ENCODE measurements at places on chromosomes 2 and 18. TPM values are rescaled to one million over a fixed set of nuclear protein-coding genes. Genes with fewer than 3 reads are reported as not detected.

DNA sequence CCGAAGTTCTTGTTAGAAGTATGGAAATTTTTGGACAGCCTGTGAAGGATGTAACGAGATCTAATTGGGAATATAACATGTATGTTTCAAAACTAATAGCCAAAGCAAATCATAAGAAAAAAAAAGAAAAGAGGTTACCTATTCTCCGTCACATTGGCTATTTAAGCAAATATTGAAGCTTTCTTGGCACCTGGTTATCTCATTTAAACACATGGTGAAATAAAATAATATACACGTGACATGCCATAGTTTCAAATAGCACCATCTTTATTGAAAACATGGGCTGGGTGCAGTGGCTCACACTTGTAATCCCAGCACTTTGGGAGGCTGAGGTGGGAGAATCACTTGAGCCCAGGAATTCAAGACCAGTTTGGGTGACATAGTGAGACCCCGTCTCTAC is 56.7 kb downstream of the ZEB2 start:
- DNase-seq, result no peak

- DNase-seq, result no peak
Measured at GRCh38 chr2:240422658-240423329, 12.7 kb upstream of the GPC1 start.

DNA sequence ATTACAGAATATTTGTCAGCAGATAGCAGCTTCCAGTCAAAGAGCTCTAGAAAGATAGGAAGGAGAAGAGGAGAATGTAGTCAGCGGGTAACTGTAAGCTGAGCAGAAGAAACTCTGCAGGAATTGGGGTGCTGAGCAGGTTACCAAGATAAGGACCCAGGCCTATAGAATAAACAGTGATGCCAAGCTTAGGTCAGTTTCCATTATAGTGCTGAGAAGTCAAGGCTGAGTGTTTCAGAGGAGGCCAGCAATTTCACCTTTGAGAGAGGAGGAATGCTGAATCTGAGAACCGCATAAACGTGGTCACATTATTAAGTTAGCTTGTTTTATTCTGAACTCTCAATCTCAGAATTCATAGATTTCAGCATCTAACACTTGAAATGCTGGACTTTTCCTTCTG is 13.9 kb downstream of the NAB1 start:
- no peak for DNase-seq

GRCh38 chr2:229861431-229861830 is 60.4 kb downstream of the TRIP12 start:
- DNase-seq, result no peak

- no peak for DNase-seq
Measured at GRCh38 chr18:25510096-25510495, 158.1 kb upstream of the ZNF521 start.

- DNase-seq, result no peak
Measured at GRCh38 chr2:162769066-162769465, 69.5 kb downstream of the KCNH7 start.

- DNase-seq, result no peak
Measured at GRCh38 chr18:53971331-53971730, 253.1 kb downstream of the MBD2 start.

DNA sequence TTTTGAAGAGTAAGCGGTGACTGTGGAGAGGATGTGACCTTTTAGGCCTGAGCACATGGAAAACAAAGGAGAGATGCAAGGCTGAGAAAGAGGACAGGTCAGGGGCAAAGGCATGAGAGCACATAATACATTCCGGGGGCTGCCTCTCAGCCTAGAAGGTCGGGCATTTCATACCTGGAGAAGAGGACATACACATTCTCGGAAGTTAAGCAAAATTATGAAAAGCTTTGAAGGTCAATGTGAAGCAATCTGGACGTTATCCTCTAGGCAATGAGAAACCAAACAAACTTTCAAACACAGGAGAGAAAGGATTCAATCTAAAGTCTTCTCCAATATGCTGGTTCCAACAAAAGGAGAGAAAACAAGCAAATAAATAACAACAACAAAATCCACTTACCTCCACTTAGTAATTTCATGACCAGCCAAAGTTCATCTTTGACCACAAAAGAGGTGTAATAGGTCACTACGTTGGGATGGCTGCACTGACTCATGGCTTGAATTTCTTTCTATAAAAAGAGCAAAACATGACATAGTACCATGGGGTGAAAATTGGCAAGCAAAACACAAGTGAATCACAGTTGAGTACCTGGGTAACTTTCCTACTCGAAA is 80.4 kb downstream of the STK39 start:
- DNase-seq, result no peak

GRCh38 chr18:14748496-14748895 is 524 bp downstream of the ANKRD30B start:
- no peak for DNase-seq

GRCh38 chr2:190069936-190070696 is 7.6 kb upstream of the MSTN start:
- DNase-seq, result no peak

DNA sequence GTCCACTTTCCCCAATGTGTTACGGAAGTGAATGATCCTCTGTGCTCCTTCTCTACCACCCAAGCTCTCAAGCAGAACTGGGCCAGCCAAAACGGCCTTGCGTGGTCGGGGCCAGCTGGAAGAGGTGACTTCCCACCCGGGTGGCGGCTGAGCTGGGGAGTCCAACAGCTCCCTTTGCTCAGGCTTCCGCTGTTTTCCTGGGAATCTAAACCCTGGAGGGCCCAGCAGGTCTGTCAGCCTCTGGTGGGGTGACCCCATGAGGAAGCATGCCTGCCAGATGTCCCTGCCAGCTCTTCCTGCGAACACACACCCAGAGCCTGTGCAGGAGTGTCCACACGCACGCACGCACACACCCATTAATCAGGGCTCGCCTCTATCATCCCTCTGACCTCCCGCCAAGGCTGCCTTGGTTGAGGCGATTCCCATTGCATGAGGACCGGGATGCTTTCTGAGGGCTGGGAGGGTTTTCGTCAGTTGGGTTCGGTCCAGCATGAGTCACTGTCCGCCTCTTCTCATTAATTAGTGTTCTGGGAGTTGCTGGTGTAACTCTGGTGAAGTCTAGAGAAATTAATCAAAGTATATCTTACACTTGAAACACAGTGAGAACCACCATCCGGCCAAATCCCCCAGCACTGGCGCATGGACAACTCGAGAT is 90.6 kb downstream of the TWIST2 start:
- peak; percentile 88 for DNase-seq

GRCh38 chr2:74772046-74772445 is 61.9 kb upstream of the HK2 start:
- no peak for DNase-seq

- DNase-seq, result no peak
Measured at GRCh38 chr2:24860631-24861030, 59.4 kb downstream of the ADCY3 start.

DNA sequence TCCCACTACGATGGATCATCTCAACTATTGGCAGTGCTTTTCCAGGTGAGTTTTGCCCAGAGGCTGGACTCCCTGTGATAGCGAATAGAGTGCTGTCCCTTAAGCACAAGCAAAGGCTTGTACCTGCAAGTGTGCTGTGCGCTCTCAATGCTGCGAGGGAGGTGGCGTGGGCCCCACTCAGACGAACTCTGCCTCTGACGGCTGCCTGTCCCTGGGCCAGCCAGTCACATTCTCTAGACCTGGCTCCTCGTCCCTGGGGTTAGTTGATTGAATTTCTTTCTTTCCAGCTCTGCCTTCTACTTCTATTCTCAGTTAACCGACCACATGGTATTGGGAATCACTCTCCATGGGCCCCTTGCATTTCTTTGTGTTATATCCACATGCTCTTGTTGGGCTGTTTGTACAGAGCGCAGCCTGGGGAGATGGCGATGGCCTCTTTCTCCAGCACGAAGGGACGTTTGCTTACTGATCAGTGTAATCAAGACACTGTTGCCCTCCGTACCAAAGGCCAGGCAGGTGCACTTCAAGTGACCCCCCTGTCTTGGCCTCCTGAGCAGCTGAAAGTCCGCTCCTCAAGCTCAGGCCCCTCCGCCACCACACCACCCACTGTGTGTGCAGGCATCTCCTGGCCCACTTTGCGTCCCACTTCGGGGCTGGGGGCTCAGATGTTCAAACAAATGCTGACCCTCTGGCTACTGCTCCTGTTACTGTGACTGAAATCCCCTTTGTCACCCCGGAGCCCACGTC is 151.3 kb downstream of the ZNF236 start:
- no peak for DNase-seq

- DNase-seq, result peak; percentile 33
Measured at GRCh38 chr18:2223849-2224248, 347.5 kb downstream of the METTL4 start.

- no peak for DNase-seq
Measured at GRCh38 chr2:118721817-118722551, 125.5 kb downstream of the EN1 start.

DNA sequence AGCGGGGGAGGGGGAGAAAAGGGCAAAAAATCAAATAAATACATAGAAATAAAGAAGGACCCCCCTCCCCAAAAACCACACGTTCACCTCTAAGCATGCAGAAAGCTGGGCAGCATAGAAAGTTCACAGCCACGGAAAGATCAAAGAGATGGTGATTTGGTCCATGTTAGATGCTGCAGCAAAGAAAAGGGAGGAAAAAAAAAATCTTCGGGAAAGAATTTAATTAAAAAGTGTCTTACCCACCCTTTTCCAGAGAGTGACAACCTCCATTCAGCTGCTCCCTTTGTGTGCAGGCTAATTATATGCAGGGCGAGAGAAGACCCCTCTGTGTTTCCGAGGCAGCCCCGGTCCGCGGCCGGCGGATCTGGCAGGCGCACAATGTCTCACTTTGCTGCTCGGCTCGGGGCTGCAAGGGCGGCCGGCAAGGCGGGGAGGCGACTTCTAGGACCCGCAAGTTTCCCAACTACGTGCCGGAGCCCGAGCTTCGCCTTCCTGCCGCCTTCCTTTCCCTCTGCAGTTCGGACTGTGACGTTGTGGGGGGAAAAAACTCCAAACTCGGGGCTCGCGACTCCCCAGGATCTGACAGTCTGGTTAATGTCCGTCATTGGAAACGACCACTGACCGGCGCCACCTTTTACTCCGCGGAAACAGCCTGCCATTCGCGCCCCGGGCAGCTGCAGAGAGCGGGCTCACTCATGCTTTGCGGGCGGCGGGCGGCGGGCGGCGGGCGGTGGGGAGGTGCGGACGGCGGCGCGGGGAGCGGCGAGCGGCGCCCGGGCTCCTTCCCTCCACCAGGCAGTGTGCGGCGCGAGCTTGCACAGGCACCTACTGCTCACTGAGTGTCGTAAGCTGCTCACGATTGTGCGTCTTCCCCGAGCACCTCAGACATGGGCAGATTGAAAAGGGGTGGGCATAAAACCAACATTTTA is at the start of gene LRRTM1:
Gene LRRTM1 (minus strand): TSS at position 844 of the 929 bp plus-strand sequence. CDS start 933 bp downstream, outside the sequence.
- DNase-seq, result peak; percentile 25

- DNase-seq, result no peak
Measured at GRCh38 chr2:241000831-241001321, 2.5 kb downstream of the SNED1 start.

- DNase-seq, result no peak
Measured at GRCh38 chr18:5107988-5108387, 89.1 kb downstream of the AKAIN1 start.

DNA sequence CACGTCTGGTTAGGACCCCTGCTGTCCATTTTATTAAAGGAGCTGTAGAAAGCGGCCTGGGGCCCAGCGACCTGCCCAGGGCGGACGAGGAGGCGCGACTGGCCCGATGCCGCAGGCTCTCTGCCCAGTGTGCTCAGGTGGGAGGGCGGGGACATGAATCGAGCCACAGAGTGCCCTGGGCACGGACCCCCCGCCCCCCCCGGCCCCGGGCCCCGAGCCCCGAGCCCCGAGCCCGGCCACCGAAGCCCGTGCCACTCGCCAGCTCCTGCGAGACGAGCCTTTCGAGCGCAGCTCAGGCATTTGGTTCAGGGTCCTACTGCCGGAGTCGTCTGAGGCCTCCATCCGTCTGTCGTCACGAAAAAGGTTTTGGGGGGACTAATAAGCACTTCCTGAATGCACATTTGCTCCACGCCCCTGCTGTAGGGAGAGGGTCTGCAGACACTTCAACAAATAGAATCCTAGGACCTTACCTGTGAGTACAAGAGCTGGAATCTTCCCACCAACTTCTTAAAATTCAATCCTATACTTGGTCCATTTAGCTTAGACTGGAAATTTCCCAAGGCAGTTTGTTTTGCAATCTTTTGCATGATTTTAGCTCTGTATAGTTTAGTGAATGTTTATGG is 602 bp upstream of the ADAM17 start:
- DNase-seq, result no peak

DNA sequence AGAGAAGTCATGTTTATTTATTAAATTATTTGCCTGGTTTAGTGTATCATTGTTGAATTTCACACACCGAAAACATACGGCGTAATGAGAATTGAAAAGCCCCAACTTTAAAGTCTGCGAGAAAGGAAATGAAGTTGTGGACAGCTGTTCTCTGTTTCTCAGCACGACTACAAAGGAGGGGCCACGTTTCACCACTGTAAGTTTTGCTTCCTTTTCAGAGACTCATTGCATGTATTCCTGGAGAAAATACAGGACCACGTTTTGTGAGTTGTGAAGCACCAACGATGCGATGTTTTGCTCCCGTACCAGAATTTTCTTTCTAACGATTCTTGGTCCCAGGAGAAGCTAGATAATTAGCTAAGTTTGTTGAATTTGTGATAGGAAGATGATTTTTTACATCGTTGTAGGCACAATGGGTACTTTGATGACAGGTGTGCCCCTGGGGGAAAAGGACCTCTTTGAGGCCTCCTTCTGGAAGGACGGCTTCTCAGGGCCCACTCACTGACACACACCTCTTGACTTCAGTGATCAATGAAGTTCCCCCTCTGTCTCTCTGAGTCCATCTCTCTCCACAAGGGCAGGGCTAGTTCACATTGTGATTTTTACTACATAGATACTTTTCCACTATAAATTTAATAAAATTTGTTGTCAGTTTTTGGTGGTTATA is 23.7 kb upstream of the ACKR3 start:
- no peak for DNase-seq

DNA sequence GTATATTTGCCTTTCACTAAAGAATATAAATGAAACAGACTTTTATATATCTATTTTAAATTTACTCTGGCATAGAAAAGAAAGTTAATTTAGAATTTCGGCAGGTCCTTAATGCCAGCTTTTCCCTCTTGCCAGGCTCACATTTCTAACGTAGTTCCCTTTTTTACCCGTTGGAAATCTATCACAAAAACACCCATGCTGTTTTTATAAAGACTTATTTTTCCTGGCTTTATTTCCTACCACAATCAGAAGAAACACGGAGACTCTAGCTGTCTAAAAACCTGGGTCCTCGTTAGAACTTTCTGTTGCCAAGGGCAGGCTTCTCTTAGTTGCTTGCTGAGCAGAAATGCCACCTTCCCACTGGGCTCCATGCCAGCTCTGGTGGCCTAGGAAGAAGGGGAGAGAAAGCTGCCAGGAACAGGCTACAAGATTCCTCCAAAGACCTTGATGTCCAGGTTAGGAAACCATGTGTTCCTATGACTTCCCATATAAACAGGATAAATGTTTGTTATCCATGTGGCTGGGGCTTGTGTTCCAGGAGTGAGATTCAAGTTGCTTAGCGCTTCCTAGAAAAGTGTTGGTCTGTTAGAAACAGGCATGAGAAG is 17.8 kb upstream of the TMEM18 start:
- peak; percentile 59 for DNase-seq

Gene SLC4A3
- total RNA-seq, result 360 TPM

Gene RAD51AP2
- total RNA-seq, result 0.18 TPM

Gene CCDC178
- total RNA-seq, result 0.89 TPM

Gene TYMS
- total RNA-seq, result 3.8 TPM

Gene RBKS
- total RNA-seq, result 3.3 TPM

Gene CFAP53
- total RNA-seq, result 0.35 TPM

Gene CDKL4
- 0.84 TPM for total RNA-seq

Measured in left cardiac atrium (tissue), 4 donors.